Activated T-cell treated with anti-CD3 and anti-CD28 coated beads for 4 hours (primary cell): ENCODE measurements at places on chromosomes 1 and 21.

DNA sequence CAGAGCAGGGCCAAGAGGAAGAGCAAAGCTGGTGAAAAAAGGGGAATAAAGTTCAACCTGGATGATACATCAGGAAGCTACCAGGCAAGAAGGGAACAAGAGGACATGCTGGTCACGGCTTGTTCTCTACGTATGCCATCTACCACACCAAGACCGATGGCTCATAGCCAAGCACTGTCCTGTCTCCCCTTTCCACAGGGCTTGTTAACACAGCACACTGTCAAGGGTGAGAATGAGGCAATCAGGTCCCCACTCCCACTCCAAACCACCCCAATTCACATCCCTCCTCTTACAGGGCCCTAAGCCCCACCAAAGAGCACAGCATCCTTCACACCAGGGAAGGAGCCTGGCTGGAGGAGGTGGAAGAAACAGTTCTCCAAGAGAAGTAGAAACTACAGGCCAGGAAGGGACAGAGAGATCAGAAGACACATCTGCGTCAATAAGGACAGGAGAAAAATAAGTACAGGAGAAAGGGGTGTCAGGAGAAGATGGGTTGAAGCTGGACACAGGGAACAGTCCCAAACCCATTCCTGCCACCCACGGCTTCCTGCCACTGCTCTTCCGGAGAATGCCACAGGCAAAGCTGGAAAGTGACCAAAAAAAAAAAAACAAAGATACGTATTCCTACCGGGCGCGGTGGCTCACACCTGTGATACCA is 923 bp upstream of the SHC1 start:
- DNase-seq: no peak

DNA sequence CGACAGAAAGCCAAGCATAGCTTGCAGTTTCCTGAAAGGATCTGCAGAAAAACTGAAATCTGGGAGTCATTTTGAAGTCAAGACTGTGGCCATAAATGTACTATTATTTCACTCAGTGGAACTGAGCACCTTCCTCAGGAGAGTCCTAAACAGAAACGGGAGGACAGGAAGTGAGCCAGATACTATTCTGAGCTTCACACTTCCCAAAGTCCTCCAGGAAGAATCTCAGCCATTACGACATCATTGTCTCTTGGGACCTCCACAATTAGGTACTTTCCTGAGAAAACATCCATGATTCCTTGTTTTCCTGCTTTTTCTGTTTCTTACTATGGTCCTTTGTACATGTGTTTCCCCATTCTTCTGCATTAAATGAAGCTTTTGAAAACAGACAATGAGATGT is 299.2 kb upstream of the USP25 start:
- DNase-seq: no peak

DNA sequence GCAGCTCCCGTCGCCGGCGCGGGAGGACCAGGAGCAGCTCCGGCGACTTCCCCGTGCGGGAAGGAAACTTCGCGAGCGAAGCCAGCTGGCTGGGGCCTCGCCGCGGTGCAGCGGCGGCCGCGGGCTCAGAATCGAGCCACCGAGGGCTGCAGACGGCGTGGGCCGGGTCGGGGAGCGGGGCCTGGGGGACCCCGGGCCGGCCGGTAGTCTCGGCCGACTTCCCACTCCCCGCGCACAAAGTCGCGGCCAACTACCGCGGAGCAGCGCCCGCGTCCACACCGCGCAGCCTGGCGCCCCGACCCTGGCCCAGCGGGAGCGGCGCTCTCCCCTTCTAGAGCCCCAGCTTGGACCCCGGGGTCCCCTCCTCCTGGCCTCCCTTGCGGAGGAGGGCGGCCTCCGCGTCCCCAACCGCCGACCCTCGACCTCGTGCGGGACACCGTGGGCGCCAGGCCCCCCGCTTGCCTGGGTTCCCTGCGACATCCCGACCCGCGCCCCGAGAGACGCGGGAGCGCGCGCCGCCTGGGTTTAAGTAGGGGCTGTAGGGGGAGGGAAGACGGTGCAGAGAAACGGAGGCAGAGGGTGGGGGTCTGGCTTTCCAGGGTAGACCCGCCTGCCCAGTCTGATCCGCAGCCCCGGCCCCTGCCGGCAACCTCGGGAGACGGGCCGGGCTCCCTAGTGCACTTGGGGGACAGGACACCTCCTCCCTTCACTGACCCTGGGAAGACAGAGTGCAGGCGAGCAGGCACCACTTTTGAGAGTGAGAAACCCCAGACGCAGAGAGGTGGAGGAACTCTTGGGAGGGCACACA is 4.7 kb downstream of the PRDM16 start:
- no peak for DNase-seq

- no peak for DNase-seq
Measured at GRCh38 chr1:109111386-109112055, 2.4 kb upstream of the ELAPOR1 start.

DNA sequence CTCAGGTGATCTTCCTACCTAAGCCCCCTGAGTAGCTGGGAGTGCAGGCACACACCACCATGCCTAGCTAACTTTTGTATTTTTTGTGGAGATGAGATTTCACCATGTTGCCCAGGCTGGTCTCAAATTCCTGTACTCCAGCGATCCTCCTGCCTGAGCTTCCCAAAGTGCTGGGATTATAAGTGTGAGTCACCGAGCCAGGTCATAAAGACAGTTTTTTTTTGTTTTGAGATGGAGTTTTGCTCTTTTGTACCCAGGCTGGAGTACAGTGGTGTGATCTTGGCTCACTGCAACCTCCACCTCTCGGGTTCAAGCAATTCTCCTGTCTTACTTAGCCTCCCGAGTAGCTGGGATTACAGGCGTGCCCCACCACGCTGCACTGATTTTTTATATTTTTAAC is 42.1 kb downstream of the KIF1B start:
- DNase-seq: no peak

DNA sequence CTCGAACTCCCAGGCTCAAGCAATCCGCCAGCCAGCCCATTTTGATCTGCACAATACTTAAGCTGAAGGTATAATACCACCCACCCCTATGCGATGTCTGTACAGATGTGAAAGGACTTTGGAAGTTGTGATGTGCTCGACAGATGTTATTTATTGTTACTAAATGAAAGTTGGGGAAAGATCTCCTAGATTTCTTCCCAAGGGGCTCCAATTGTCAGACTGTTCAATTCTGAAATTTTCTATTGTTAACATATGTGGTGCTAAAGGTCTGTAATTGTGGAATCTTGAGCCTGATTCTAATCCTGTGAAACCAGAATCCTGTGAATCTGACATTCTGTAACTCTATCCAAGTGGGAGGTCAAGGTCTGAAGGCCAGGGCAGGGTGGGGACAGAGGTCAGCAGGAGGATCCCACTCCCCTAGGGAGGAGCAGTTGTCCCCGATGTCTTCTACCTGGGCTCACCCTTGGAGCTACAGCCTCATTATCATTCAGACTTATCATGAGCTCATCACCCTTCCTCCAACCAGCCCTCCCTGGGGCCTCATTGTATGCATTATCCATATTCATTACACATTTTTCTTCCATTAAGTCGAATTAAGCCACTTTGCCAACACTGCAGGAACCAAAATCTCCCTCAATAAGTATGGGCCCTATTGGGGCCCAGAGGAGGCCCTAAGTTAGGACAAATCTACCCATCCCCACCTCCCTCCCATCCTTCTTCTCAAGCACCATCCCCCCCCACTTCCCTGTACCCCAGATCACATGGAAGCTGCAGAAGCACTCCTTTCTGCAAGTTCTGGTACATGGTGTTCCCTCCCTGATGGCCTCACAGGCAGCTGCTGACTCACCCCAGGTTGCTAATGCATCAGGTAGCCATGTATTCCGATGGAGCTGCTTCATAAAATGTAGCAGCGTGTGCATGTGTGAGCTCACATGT is 32.3 kb downstream of the SHISAL2A start:
- DNase-seq: no peak

DNA sequence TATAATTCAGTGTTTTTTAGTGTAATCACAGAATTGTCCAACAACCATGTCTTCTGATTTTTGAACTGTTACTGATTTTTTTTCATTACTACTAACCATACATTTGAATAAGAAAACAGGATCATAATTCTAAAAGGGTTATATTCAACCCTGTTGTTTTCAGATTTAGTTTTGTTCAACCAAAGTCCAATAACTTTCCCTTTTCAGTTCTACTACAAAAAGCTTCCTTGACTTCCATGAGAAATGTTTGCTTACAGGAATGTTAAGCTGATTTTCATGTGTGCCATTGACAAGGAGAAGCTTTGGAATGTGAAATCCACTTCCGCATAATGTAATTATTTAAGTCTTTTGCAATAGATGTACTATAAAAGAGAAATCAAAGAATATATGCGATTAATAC is 72.0 kb upstream of the ZNF326 start:
- no peak for DNase-seq

GRCh38 chr1:231982871-231983587 is 356.4 kb downstream of the DISC1 start:
- no peak for DNase-seq

- DNase-seq: no peak
Measured at GRCh38 chr21:30340714-30341573, 3.5 kb upstream of the KRTAP27-1 start.

DNA sequence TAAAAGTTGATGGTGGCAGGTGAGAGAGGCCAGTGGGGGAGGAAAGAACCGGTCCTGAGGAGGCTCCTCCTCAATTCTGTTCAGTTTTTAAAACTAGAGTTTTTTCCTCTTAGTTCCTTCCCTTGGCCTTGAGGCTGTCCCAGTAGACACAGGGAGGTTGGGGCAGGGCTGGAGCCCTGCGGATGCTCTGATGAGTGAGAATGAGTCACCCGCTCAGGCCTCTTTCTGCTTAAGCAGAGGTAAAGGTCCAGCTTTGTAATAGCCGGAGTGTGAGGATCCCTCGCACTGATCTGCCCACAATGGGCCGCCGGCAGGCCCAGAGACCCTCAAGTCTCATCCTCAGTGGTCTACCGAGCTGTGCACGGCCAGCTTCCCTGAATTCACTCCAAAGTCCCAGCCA is 49.6 kb upstream of the IRF2BP2 start:
- DNase-seq: no peak

GRCh38 chr1:187110351-187110750 is 281.6 kb downstream of the PLA2G4A start:
- no peak for DNase-seq

DNA sequence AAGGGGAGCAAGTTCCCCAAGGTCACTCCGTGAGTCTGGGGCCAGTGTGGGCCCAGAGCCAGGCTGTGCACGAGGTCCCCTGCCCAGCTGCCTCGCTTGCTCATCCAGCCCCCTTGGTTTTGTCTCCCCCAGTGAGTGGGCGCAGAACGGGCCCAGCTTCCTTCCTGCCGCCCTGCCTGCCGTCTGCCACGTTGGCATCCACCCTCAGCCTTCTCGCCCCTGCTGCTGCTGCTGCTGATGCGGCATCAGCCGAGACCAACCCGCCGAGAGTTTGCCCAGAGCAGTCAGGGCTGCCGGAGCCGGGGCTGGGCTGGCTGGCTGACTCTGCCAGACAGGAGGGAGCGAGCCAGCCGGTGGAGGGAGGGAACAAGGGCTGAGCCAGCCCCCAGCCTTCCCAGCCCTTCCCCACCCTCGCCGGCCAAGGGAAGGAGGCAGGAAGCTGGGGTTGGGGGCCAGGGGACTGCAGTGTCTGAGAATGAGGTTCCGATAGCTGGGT is 31.4 kb upstream of the WASF2 start:
- peak; percentile 53 for DNase-seq

DNA sequence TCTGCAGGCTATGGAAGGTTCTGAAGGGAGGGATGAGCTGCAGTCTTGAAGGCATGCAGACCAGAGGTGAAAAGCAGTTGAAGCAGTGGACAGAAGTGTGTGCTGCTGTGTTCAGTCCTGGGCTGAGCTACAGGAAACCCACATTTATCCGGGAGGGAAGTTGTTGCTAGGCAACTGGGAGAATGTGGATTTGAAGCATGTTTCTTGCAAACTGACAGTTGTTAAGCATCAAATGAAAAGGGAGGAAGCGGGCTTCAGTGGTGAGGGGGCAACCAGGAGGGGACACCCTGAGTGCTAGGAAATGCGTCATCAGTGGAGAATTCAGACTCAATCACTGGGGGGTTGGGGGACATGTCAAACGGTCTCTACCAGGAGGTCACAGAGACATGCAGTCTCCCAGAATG is 28.7 kb downstream of the ABCA4 start:
- DNase-seq: no peak

DNA sequence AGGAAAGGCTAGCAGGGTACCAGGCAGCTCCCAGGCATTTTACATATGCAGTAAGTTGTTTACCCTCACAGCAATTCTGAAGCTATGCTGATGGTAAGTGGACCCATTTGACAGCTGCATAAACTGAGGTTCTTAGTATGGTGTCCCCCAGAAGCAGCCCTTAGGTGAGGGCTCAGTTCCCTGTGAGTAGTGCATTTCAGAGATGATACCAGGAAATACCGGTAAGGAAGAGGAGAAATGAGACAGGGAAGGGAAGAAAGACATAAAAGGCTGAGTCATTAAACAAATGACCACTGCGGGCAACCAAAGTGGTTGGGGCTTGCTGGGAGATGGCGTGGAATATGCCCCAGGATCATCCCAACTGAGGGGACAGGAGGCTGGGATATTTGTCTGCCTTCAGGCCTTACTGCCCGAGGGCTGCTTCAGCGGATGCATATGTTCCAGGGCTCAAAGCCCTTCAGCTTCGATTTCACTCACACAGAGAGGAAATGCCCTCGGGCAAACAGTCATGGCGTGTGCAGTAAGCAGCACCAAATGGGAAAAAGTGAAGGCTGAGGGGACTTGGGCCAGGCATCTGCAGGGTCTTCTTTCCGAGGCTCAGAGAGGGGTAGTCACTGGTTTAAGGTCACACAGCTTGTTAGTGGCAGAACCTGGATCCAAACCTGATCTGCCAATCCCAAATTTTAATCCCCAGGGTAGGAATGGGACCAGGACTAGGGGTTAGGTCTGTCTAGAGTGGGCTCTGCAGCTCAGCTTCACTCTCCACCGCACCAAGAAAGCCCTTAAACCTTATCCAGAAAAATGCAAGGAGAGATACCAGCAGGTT is 133.7 kb upstream of the RUNX3 start:
- DNase-seq: no peak

GRCh38 chr1:183100361-183100974 is 77.2 kb downstream of the LAMC1 start:
- no peak for DNase-seq

GRCh38 chr1:59045137-59045536 is 251.8 kb upstream of the FGGY start:
- DNase-seq: no peak

GRCh38 chr1:3775490-3776230 is 3.1 kb downstream of the SMIM1 start:
- DNase-seq: peak; percentile 30

GRCh38 chr1:101884621-101885020 is 112.1 kb downstream of the OLFM3 start:
- DNase-seq: no peak

DNA sequence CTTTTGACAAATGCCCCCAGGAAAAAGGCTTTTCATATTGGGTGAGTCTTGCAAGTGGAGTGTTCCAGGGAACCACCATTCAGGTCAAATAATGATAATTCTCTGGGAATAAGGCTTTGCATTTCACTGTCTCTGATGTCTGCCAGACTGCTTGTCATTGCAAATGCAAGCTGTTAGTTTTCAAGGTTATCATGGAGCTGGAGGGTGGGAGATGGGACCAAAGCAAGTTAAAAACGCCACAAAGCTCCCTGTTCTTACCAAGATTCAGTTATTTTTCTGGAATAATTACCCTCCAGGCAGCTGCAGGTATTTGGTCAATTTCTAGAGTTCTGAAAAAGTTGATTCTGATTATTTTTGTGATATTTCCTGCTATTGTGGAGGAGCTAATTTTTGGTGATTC is 210.1 kb downstream of the GPR52 start:
- DNase-seq: no peak
